ENCODE measurements at places on chromosomes 2 and 18.

- H3K27me3 ChIP-seq = no peaks in the 10 kb centered on the region
- no peaks in the 10 kb centered on the region for H3K36me3 ChIP-seq
- no peak overlapping the region for H3K4me3 ChIP-seq
- no peak for DNase-seq
- H3K4me1 ChIP-seq = peaks cover 4% of the 10 kb centered on the region
These were observed 7.7 kb upstream of the TMEM247 start for GRCh38 chr2:46471697-46472096.

DNA sequence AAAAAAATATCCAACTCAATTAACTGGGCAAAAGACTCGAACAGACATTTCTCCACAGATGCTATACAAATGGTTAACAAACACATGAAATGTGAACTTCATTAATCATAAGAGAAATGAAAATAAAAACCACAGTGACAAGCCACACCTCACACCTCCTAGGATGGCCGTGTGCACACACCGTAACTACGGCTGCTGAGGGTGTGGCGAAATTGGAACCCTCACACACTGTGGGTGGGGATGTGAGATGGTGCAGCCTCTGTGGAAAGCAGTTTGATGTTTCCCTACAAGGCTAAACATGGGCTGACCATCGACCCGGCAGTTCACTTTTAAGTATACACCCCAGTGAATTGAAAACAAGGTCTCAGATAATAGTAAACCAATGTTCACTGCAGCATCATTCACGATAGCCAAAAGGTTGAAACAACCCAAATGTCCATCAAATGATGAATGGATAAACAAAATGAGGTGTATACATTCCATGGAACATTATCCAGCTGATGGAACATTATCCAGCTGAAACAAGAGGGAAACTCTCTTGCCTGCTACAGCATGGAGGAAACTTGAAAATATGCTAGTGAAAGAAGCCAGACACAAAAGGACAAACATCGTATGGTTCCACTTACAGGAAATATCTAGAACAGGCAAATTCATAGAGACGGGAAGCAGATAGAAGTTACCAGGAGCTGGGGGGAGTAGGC lies 32.2 kb downstream of the ZAP70 start:
- no peaks in the 10 kb centered on the region for H3K4me1 ChIP-seq
- H3K4me3 ChIP-seq = no peak overlapping the region
- H3K27me3 ChIP-seq = no peaks in the 10 kb centered on the region
- DNase-seq = no peak
- H3K36me3 ChIP-seq = no peaks in the 10 kb centered on the region
- no peak overlapping the region for H3K27ac ChIP-seq

DNA sequence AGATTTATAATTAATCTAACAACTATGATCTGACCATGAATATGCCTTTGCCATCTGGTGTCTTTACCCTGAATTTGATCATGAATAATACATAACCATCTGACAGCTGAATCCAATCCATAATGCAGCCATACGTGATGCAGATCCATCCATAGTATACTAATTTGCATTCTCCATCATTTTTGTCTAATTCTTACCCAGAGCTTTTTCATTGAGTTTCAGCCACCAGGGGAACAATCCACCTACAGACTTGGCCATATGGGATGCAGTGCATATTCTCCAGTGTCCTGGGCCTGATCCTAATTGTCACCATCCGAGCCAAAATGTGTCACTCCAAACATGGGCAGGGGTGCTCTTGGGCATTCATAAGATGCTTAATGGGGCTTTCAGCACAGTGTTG lies 227.2 kb upstream of the CRIM1 start:
- H3K27ac ChIP-seq = no peak overlapping the region
- DNase-seq = no peak
- no peaks in the 10 kb centered on the region for H3K4me1 ChIP-seq

GRCh38 chr2:69073928-69074570 lies 61.1 kb downstream of the ANTXR1 start:
- H3K27ac ChIP-seq = no peak overlapping the region
- H3K27me3 ChIP-seq = no peaks in the 10 kb centered on the region
- no peak for DNase-seq
- no peaks in the 10 kb centered on the region for H3K4me1 ChIP-seq
- H3K36me3 ChIP-seq = peaks cover 19% of the 10 kb centered on the region
- H3K4me3 ChIP-seq = no peak overlapping the region

- no peak for DNase-seq
- no peaks in the 10 kb centered on the region for H3K4me1 ChIP-seq
- H3K4me3 ChIP-seq = no peak overlapping the region
- no peak overlapping the region for H3K27ac ChIP-seq
These were observed 176.7 kb downstream of the IKZF2 start for GRCh38 chr2:212974692-212975091.

DNA sequence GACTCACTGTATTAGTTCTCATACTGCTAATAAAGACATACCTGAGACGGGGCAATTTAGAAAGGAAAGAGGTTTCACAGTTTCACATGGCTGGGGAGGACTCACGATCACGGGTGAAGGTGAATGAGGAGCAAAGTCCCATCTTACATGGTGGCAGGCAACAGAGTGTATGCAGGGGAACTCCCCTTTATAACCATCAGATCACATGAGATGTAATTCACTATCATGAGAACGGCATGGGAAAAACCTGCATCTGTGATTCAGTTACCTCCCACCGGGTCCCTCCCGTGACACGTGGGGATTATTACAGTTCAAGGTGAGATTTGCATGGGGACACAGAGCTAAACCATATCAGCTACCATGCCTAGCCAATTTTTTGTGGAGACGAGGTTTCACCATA lies 168.2 kb downstream of the NEDD4L start:
- H3K4me1 ChIP-seq = peaks cover 21% of the 10 kb centered on the region
- H3K4me3 ChIP-seq = no peak overlapping the region

GRCh38 chr2:109098251-109098920 lies 30.6 kb upstream of the SH3RF3 start:
- H3K4me1 ChIP-seq = peaks cover 5% of the 10 kb centered on the region
- H3K4me3 ChIP-seq = no peak overlapping the region
- DNase-seq = no peak
- H3K27ac ChIP-seq = no peak overlapping the region

GRCh38 chr2:157479081-157480027 lies 35.5 kb upstream of the CYTIP start:
- no peaks in the 10 kb centered on the region for H3K4me1 ChIP-seq
- no peak overlapping the region for H3K4me3 ChIP-seq
- H3K27ac ChIP-seq = no peak overlapping the region
- no peaks in the 10 kb centered on the region for H3K36me3 ChIP-seq

DNA sequence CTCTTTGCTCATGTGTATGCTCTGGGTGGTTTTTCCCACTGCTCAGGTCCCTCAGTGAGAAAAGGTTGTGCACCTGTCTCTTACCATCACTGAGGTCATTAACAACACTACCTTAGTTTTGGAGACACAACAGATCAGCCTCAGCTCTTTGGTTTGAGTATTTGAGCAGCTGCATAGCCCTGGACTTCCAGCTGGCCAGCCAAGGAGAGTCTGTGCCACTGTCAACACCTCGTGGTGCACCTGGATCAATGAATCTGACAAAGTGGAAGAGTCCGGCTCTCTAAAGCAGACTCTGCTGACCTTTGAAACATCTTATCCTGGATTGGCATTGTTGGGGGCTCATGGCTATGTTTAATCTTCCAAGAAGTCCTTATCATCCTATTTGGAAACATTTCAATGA lies 30.0 kb downstream of the SERPINB8 start:
- H3K4me3 ChIP-seq = no peak overlapping the region
- no peak overlapping the region for H3K27ac ChIP-seq
- no peak for DNase-seq
- H3K36me3 ChIP-seq = no peaks in the 10 kb centered on the region
- no peaks in the 10 kb centered on the region for H3K4me1 ChIP-seq
- H3K27me3 ChIP-seq = peaks cover 5% of the 10 kb centered on the region

GRCh38 chr2:232260075-232260474 lies 118.5 kb upstream of the ALPP start:
- peaks cover 26% of the 10 kb centered on the region for H3K36me3 ChIP-seq
- H3K27ac ChIP-seq = no peak overlapping the region
- peaks cover 3% of the 10 kb centered on the region for H3K4me1 ChIP-seq
- DNase-seq = no peak

DNA sequence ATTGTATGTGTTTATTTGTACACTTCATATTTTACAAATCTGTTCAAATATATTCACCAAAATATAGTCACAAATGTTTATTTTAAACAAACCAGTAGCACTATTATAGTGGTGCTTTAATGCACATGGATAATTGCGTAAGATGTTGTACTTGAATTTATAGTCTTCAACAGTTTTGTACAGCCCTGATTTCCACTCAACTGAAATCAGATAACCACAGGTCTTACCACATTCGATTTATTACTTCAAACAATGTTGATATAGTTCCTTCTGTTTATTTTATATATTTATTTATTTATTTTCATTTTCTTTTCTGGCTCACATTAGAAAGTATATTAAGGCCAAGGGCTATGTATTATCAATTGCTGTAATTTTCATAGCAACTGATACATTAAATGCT lies 99.4 kb upstream of the ZNF804A start:
- DNase-seq = no peak
- H3K27me3 ChIP-seq = no peaks in the 10 kb centered on the region
- no peaks in the 10 kb centered on the region for H3K36me3 ChIP-seq

DNA sequence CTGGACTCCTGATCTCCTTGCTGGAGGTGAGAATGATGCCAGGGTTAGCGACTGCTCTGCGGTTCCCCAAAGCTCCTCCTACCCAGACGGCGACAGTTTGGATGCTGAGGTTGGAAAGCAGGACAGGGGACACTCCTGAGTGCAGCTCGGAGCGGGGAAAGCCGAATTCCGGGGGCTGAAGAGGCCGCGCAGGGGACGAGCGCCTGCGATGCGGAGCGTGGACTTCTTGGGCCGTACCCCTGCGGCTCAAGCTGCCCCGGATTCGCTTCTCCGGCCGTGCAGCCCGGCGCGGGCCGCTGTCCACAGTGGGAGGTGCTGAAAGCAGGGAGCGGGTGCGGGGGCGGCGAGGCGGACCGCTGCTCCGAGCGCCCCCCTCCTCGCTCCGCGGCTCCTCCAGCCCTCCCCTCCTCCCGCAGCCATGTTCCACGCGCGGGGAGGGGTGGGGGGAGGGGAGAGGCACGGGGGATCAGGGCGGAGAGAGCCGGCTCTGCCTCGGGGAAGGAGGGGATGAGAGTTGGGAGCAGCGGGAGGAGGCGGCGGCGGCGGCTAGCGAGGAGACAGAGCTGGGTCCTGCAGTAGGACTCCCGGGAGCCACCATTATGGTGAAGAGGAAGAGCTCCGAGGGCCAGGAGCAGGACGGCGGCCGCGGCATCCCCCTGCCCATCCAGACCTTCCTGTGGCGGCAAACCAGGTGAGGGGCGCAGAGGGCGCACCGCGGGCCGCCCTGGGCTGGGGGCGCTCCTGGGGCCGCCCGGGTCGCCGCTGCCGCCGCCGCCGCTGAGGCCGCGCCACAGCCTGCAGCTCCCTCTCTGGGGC lies at the start of gene UNC80:
Gene UNC80, plus strand, starts transcription at position 359 of the 816 bp plus-strand sequence. Its CDS starts 241 bp downstream, at position 600.
- peaks cover 4% of the 10 kb centered on the region for H3K4me1 ChIP-seq
- DNase-seq = peak; percentile 81
- H3K27me3 ChIP-seq = peaks cover 24% of the 10 kb centered on the region
- H3K4me3 ChIP-seq = no peak within 1 kb of the TSS
- no peak within 1 kb of the TSS for H3K27ac ChIP-seq

GRCh38 chr2:3108105-3108504 lies 269.5 kb downstream of the EIPR1 start:
- H3K36me3 ChIP-seq = no peaks in the 10 kb centered on the region
- H3K27me3 ChIP-seq = no peaks in the 10 kb centered on the region
- H3K27ac ChIP-seq = no peak overlapping the region
- DNase-seq = peak; percentile 47
- H3K4me3 ChIP-seq = no peak overlapping the region

- peak overlapping the region; percentile 11 for H3K27ac ChIP-seq
- H3K4me1 ChIP-seq = no peaks in the 10 kb centered on the region
- no peaks in the 10 kb centered on the region for H3K27me3 ChIP-seq
- no peak for DNase-seq
- no peak overlapping the region for H3K4me3 ChIP-seq
These were observed 48.9 kb downstream of the ADCY3 start for GRCh38 chr2:24870891-24871705.

GRCh38 chr2:229969921-229970320 lies 47.6 kb downstream of the FBXO36 start:
- H3K27ac ChIP-seq = no peak overlapping the region
- DNase-seq = no peak
- H3K4me1 ChIP-seq = peaks cover 6% of the 10 kb centered on the region
- H3K4me3 ChIP-seq = no peak overlapping the region
- H3K36me3 ChIP-seq = no peaks in the 10 kb centered on the region
- H3K27me3 ChIP-seq = no peaks in the 10 kb centered on the region

- H3K4me1 ChIP-seq = no peaks in the 10 kb centered on the region
- H3K4me3 ChIP-seq = no peak overlapping the region
- no peak overlapping the region for H3K27ac ChIP-seq
- H3K36me3 ChIP-seq = no peaks in the 10 kb centered on the region
These were observed 153.9 kb upstream of the SOX11 start for GRCh38 chr2:5538313-5538712.

GRCh38 chr18:73942081-73942625 lies 205.5 kb downstream of the FBXO15 start:
- no peaks in the 10 kb centered on the region for H3K27me3 ChIP-seq
- H3K4me1 ChIP-seq = no peaks in the 10 kb centered on the region
- H3K4me3 ChIP-seq = no peak overlapping the region
- no peaks in the 10 kb centered on the region for H3K36me3 ChIP-seq

DNA sequence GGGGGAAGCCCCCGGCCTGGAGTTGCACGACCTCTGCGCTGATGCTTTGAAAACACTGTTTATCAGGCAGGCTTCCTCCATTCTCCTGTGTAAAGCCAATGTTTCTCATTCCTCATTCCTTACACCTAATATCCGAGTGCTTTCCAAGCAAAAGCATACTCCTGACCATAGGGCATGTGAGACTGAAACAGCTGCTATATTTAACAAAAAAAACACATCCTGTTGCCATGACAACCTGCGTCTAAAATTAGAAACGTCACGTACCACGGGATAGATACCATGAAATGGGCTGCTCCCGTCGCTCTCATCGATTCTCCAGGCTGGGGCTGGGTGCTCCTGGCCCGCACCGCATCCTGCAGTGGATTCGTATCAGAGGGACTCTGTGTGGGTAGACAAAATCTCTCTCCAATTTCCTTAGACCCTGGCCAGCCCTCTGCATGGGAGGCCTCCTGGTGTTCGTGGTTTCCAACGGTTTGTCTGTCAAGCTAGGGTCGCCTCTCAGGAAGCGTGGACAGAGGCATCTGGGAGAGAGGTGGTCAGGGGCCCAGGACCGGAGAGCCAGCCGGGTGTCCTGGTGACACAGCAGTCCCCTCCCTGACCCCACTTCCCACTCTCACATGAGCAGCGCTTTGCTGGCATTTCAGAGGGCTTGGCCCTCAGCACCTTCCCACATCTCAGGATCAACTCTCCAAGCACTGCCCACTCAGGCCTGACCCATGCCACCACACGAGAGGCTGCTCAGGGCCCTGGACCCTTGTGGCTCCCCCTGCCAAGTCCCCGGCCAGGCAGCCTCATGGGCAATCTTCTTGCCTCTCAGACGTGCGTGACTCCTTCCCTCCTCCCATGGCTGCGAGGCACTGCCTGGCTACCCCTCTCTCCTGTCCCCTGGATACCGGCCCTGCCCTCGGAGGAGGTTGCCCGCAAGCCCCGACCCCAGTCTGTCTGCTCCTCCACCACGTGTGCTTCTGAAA lies 268.1 kb downstream of the NDUFA10 start:
- H3K27ac ChIP-seq = no peak overlapping the region
- no peaks in the 10 kb centered on the region for H3K36me3 ChIP-seq
- DNase-seq = no peak
- peaks cover 6% of the 10 kb centered on the region for H3K4me1 ChIP-seq
- peaks cover under 1% of the 10 kb centered on the region for H3K27me3 ChIP-seq
